GM23248 (cell line): ENCODE measurements at places on chromosomes 3 and 15.

- DNase-seq, result peak; percentile 47
Measured at GRCh38 chr3:136840252-136840651, 21.3 kb downstream of the SLC35G2 start.

DNA sequence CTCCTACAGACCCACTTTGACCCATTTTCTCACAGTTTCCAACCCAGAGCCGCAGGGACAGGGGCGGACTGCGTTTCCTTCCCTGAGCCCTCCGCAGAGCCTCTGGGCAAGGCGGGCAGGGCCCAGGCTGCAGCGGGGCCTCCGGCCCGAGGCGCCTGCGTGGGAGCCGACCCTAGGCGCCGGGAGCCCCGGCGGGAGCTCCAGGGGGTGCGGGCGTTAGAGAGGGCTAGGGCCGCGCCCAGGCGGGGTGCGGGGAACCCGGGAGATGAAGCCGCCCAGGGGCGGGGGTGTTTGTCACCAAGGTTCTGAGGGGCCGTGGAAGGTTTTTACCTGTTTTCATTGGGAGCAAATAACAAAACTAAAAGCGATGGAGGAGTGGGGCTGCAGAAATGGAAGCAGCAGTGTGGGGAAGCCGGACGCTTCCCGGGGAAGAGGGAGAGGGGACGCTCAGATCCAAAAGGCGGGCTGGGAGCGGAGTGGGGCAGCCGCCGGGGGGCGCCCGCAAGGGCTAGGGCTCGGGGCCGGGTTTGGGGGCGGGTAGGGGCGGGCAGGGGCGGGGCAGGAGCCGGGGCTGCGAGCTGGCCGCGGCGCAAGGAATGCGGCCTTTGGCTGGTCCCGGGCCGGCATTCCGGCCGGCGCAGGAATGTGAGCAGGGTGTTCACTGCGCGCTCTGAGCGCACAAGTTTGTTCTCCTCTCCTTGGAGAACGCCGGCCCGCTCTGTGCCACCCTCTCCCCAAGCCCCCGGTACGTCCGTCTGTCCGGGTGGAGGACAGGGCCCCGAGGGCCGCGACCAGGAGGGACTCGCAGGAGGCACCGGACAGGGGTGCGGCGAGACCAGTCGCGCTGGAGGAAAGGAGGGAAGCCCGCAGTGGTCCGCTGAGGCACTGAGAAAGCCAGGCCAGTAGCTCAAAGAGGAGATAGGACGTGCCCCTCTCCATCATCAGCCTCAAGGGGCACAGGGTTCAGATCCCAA, 61.1 kb downstream of the AMOTL2 start:
- DNase-seq, result peak; percentile 84

- DNase-seq, result no peak
Measured at GRCh38 chr15:69497667-69498066, 45.0 kb downstream of the RPLP1 start.

DNA sequence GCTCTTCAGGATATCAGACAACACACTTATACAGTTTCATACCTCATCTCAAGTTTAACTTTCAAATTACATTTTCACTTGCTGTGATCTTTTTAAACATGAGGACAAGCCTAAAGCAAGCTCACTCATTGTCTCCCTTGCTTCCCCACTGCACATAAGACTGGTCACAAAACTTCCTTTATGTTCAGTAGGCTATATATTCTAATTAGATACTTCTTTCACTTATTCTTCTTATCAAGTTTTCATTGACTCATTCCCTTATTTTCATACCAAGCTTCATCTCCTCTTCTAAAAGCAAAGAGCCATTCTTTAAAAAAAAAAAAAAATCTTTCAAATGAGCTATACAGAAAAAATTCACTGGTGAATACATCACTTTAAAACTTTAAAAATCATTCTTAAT, 62.6 kb downstream of the ESYT3 start:
- DNase-seq, result no peak

DNA sequence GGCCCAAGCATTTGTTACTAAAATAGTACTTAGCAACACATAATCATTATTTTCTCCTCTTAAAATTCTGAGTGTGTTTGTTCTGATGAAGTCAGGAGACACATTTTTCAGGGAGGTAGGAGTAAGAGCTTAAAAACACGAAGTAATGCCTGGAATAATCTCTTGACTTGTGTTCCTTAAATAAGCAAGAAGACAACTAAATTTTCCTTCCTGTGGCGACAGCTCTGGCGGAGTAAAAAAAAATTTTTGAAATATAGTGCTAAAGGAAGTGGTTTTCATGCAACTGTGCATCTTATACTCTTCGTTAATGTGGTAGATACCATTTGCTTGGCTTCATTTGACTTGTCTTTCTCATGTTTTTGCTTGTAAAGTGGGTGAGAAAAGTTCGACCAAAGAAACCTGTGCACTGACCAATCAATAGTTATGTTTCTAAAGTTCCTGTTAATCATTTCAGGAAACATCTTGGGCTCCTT, 11.1 kb upstream of the MBNL1 start:
- DNase-seq, result no peak

DNA sequence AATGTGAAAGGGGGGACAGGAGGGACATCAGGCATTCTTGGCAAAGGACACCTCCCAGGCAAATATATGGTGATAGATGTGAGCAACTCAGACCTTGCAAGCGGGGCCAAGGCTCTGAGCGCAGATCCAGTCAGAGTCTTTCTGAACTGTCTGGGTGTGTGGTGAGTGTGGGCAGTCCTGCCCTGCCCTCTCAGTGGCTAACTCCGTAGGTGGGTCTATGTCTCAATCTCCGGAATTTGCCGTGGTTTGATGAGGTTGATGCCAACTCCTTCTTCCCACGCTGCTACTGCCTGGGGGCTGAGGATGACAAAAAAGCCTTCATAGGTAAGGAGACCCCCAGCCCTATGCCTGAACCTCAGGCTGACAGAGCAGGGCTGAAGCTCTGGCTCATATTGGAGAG, 7.4 kb downstream of the TTLL3 start:
- peak; percentile 23 for DNase-seq
